ENCODE measurements at places on chromosomes 2 and 18.

DNA sequence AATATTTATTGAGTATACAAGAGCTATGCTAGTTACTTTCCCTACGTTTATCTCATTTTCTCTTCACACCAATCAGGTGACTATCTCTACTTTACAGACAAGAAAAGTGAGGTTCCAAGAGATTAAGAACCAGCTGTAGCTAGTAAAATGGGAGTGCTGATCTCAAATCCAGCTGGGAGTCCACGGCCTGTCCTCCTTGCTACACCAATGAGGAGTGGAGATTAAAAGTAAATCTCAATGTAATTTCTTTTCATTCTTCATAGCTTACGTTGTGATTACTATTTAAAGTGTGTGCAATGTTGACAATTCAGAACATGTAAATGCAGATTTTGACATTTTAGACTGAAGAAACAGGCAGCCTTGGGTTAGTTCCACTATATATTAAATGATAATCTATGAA is 53.9 kb upstream of the NRP2 start:
- no peaks in the 10 kb centered on the region for H3K4me1 ChIP-seq
- no peaks in the 10 kb centered on the region for H3K36me3 ChIP-seq
- peaks cover 12% of the 10 kb centered on the region for H3K27me3 ChIP-seq
- H3K27ac ChIP-seq: no peak overlapping the region
- no peak for DNase-seq
- H3K4me3 ChIP-seq: no peak overlapping the region

DNA sequence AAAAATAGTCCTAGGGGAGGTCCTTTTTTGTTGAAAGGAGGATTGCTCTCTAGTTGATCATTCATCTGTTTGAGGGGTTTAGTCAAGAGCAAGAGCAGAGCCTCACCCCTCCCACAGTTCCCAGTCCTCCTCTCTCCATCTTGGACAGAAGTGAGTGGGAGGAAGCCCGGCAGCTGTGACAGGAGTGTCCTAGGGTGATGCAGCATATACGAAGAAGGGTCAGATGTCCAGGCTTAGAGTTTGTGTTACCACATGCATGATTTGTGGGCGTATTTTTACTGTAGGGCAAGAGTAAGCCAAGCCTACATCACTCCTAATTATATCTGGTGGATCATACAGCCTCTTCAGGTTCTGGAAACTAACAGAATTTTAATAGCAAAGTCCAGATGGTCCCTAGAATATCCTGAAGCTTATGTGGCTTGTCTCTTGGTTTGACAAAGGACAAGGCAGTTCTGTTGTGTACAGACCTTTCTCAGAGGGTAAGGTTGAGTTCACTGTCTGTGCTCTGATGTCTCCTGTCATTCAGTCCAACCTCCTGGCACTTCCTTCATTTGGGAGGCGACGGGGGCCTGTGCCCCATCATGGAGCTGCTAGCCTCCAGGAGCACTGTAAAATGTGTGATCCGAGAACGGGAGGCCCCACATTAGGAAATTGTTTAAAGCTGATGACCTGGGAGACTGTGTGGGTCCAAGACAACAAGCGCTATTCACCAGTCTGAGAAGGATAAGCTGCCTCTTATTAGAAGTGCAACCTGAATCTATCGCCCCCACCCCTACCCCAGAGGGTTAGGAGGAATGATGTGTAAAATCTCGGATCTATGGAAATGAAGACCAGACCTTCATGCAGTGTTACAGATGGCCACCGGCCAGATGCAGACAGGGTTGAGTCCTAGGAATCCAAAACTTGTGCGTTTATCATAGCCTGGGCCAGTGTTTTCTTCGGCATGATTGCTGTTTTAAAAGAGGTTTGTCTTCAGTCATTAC is 6.9 kb downstream of the CEP68 start:
- peaks cover 22% of the 10 kb centered on the region for H3K4me1 ChIP-seq
- H3K36me3 ChIP-seq: no peaks in the 10 kb centered on the region
- H3K4me3 ChIP-seq: no peak overlapping the region
- no peaks in the 10 kb centered on the region for H3K27me3 ChIP-seq
- no peak overlapping the region for H3K27ac ChIP-seq

- no peak for DNase-seq
- no peaks in the 10 kb centered on the region for H3K27me3 ChIP-seq
- H3K4me1 ChIP-seq: no peaks in the 10 kb centered on the region
Observed at GRCh38 chr2:195925120-195925519, 143.5 kb downstream of the DNAH7 start.

- H3K27ac ChIP-seq: no peak overlapping the region
- DNase-seq: no peak
- no peaks in the 10 kb centered on the region for H3K36me3 ChIP-seq
- H3K4me3 ChIP-seq: no peak overlapping the region
- H3K27me3 ChIP-seq: peaks cover 12% of the 10 kb centered on the region
- H3K4me1 ChIP-seq: no peaks in the 10 kb centered on the region
Observed at GRCh38 chr2:19826874-19827273, 74.9 kb downstream of the TTC32 start.

DNA sequence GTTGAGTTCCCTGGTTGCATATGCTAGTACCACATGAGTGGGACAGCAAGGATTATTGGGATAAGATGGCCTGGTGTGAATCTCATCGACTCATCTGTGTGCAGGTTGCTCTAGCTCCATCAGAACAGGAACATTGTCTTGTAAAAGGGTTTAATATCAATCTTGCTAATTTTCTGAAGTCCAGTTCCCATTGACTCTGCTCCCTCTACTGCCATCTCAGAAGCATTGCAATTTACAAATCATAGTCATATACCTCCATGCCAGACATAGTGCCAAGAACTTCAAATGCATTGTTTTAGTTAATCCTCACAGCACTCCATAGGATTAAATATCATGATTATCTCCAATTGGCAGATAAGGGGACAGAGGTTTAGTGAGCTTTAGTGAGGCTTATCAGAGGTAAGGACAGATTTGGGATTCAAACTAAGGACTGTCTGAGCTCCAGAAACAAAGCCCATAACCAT is 4.8 kb upstream of the STAT4 start:
- H3K36me3 ChIP-seq: no peaks in the 10 kb centered on the region
- no peak overlapping the region for H3K4me3 ChIP-seq
- H3K4me1 ChIP-seq: peaks cover 9% of the 10 kb centered on the region
- no peak overlapping the region for H3K27ac ChIP-seq

GRCh38 chr2:63861220-63861822 is 19.6 kb downstream of the UGP2 start:
- H3K27me3 ChIP-seq: no peaks in the 10 kb centered on the region
- no peak overlapping the region for H3K4me3 ChIP-seq
- peaks cover 23% of the 10 kb centered on the region for H3K36me3 ChIP-seq
- H3K27ac ChIP-seq: peak overlapping the region; percentile 72
- H3K4me1 ChIP-seq: peaks cover 6% of the 10 kb centered on the region

DNA sequence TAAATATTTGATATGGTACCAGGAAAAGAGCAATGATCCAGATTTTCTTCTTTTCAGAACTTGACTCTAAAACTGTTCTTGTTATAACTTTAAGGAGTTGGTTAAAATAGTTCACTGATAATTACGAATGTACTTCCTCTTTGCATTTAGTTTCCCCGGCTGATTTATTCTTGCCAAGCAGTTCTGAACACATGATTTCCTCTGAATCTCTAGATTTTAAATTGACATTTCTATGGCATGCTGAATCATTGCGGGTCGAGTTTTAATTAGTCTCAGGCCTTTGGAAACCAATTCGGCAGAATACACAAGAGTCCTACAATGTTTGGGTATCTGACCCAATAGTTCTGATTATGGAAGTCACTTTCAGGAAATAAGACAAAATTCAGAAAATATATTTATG is 37.3 kb upstream of the DNAH7 start:
- no peak for DNase-seq
- peak overlapping the region; percentile 49 for H3K27ac ChIP-seq
- H3K36me3 ChIP-seq: no peaks in the 10 kb centered on the region
- H3K27me3 ChIP-seq: no peaks in the 10 kb centered on the region

DNA sequence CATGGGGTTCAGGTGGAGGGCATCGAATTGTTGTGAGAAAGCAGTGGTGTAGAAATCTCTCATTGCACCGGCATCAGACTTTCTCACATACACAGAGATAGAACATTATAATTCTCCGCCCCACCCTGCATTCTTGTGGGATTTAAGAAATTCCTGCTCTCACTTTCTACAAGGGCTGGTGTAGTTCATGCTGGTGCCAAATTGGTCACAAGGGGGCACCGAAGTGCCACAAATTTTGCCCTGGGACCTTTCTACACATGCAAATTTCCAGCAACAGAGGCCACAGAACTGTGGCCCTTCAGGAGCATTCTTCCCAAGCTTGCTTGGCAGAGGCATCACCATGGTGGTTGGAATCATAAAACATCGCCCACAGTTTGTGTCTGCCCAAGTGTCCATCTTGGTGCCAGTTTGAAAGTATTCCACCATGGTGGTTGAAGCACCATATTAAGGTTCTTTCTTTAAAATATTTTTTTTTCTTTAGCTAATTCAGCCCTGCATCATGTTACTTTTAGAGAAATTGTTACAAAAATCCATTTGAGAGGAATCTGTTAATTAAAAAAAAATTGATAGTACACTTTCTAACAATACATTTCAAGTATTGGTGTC is 521.2 kb upstream of the FANCL start:
- H3K27me3 ChIP-seq: peaks cover 2% of the 10 kb centered on the region
- H3K36me3 ChIP-seq: no peaks in the 10 kb centered on the region
- no peaks in the 10 kb centered on the region for H3K4me1 ChIP-seq
- peak; percentile 53 for DNase-seq
- no peak overlapping the region for H3K27ac ChIP-seq
- H3K4me3 ChIP-seq: no peak overlapping the region

DNA sequence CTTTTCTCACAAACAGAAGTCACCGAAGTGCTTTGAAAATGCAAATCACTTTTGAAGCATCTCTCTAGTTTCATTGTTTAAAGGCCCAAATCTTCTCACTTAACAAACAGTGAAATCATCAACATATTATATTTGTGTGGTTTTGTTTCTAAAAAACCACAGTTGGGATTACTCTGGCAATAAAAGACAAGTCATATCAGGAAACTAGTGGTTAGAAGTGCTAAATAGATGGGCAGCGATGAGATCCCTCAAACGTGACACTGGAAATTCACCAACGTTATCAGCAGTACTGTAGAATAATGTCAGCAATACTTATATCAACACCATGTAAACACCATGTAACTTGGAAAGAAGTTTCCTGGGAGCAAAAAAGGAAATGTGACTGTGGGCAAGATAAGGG is 893.5 kb downstream of the SUCLG1 start:
- no peak overlapping the region for H3K4me3 ChIP-seq
- H3K27me3 ChIP-seq: no peaks in the 10 kb centered on the region
- no peaks in the 10 kb centered on the region for H3K36me3 ChIP-seq
- no peaks in the 10 kb centered on the region for H3K4me1 ChIP-seq

GRCh38 chr2:44906972-44907371 is 34.5 kb upstream of the SIX3 start:
- no peak overlapping the region for H3K4me3 ChIP-seq
- H3K27me3 ChIP-seq: peaks cover 10% of the 10 kb centered on the region
- H3K27ac ChIP-seq: no peak overlapping the region
- no peak for DNase-seq
- peaks cover 2% of the 10 kb centered on the region for H3K36me3 ChIP-seq

GRCh38 chr2:150627526-150627925 is 140.1 kb upstream of the RND3 start:
- no peaks in the 10 kb centered on the region for H3K27me3 ChIP-seq
- H3K4me3 ChIP-seq: no peak overlapping the region
- H3K4me1 ChIP-seq: no peaks in the 10 kb centered on the region
- H3K27ac ChIP-seq: no peak overlapping the region
- no peaks in the 10 kb centered on the region for H3K36me3 ChIP-seq

All from memory B cell (primary cell).